ENCODE measurements at places on chromosomes 2 and 18.

DNA sequence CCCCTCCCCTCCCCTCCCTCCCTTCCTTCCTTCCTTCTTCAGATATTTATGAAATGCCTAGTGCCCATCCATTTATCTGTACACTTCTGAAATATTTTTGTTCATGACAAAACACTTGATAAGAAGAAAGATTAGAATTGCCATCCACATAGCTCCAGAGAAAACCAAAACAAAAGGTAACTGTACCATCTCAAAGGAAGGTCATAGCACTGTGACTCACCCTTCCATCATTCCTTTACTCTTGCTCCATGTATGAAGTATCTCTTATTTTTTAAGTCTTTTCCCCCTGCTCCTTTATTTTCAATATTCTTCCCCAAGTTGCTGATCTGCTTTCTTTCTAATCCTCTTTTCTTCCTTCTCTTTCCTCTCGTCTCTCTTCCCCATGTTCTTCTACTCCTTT lies 9.9 kb downstream of the CNTNAP5 start:
- no peak for DNase-seq

DNA sequence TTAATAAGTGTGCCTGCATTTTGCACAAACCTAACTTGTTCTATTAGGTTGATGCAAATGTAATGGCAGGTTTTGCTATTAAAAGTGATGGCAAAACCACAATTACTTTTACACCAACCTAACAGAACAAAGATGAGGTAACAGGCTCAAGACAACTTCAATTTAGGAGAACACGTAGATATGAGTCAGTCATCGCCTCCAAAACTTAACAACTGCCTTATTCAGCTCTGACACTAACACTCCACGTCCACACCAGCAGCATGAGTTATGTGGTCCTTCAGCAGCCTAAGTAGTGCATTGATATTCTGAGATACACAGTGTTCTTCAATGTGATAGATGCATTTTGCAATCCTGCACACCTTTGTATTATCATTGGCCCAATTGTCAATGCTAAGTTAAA lies 1175.1 kb upstream of the ACVR2A start:
- no peak for DNase-seq

DNA sequence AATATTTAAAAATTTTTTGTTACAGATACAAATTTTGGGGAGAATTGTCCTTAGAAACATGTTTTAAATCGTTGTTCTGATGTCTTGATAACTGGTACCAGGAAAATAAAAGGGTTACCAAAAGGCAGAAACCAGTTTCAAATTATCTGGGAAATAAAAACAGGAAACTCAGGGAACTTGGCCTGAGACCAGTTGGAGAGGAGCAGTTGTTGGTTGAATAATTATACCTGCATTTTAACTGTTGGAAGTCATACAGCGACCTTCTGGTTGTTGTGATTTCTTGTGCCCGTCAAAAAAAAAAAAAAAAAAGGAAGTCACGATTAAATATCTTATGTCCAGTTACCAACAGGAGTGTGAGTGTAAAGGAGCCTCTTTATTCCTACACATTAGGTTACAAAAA lies 51.8 kb downstream of the CRIM1 start:
- no peak for DNase-seq

- peak; percentile 69 for DNase-seq
Measured at GRCh38 chr2:202034249-202035088, 814 bp downstream of the FZD7 start.

DNA sequence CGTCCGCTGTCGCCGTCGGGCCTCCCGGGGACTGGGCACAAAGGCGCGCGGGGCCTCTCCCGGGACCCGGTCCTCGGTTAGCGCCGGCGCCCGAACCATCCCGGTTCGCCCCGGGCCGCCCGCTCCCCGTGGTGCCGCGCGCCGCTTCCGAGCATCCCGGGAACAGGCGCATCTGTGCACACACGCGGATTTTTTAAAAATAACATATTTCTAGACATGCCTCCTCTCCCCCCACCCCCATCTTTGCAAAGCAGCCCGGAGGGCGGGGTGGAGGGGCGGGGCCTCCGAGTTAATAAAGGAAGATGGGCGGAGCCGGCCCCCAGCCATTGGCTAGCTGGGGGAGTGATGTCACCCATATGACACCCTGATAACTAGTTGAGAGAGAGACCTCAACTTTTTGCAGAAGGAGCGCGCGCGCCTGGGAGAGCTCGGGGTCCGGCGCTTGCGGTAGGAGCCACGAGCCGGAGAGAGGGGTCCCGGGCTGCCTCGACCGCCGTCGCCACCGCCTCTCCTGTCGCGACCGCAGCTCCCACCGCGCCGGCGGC lies at the start of gene SOX11:
SOX11 (plus strand) TSS at position 400 of the 545 bp plus-strand sequence. CDS start 338 bp downstream, outside the sequence.
- peak; percentile 99 for DNase-seq

DNA sequence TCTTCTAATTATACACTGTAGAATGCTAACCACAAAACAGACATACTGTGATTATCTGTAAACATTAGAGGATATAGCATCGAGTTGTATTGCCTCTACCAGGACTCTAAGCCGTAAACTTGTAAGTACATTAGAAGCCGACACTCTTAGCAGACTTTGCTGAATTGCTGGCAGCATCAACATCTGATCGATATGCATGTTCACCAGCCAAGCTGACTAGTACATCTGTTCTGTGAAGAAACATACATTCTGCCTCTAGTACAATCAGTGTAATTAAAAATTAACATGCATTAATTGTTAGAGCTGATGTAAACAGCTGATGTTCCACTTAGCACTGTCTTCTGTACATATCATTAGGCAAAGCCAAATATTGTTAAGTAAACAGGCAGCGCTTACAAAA lies 502.2 kb downstream of the NR4A2 start:
- DNase-seq: no peak

GRCh38 chr2:152743002-152743401 lies 24.6 kb downstream of the ARL6IP6 start:
- DNase-seq: peak; percentile 16

DNA sequence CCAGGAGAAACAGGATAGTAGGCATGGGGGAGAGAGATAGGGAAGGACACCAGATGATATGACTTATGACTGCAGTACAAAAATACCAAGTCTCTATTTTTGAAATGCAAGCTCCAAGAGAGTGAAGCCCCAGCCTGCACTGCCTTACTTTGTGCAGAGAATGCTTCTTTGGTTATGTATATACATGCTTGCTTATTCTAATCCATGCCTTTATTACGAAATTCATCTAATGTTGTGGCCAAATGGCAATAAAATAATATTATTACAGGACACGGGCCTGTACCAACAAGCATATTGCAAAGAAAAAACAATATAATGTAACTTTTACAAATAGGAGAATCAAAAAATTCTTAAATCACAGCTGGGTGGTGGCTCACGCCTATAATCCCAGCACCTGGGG lies 110.8 kb downstream of the BCL11A start:
- no peak for DNase-seq

- DNase-seq: peak; percentile 85
Measured at GRCh38 chr18:23357996-23358594, 95.0 kb upstream of the RIOK3 start.

- no peak for DNase-seq
Measured at GRCh38 chr2:60353863-60354262, 199.6 kb downstream of the BCL11A start.

DNA sequence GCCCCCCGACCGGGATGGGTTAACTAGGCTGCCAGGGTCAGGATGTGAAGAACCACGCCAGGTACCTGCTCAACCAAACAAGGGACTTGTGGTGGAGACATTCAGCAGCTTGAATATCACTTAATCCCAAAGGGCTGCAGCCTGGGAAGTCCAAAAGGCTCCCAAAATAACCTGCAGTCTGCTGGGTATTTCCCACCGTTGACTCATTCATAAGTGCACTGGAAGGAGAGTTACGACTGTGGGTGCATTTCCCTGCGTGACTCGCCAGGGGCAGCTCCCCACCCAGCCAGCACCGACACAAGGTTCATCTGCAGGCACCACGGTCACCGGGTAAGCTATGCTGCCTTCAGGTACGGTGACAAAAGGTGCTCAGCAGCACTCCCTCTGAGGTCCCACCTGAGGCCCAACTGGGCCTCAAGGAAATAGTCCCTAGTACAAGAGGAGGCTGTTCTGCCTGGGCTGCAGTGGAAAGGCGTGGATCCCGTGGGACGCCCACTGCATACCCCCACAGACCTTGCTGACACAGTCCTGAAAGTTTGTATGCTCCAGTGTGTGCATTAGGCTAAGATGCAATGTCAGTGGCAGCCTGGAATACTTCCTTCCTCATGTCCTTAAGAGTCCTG lies 86.5 kb downstream of the UXS1 start:
- no peak for DNase-seq

- no peak for DNase-seq
Measured at GRCh38 chr2:233418052-233418760, 63.9 kb downstream of the DGKD start.

DNA sequence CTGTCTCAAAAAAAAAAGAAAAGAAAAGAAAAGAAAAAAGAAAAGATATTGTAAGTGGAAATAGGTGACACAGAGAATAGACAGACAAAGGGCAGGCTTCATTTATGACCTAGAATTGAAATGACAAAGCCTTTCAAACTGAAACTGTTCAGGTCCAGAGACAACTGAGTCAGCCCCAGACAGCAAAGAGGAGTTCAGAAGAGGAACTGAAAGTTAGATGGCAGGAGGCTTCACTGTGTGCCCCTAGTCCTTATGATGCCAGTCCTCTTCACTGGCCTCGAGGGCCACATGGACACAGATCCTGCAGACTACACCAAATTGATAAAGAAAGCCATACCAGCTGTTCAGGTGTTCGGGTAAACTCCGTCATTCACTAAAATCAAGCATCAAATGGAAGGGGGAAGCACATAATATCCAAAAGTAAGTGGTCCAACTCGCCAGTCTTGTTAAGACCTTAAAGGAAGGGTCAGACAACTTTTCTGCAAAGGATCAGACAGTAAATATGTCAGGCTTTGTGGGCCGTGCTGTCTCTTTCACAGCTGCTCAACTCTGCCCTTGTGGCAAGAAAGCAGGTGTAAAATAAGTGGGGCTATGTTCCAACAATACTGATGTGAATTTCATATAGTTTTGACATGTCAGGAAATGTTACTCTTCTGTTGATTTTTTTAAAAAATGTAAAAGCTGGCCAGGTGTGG lies 231.9 kb upstream of the MGAT5 start:
- DNase-seq: no peak

GRCh38 chr2:113926314-113926713 lies 36.4 kb downstream of the ACTR3 start:
- no peak for DNase-seq

- DNase-seq: no peak
Measured at GRCh38 chr2:120579916-120580685, 155.6 kb upstream of the GLI2 start.

DNA sequence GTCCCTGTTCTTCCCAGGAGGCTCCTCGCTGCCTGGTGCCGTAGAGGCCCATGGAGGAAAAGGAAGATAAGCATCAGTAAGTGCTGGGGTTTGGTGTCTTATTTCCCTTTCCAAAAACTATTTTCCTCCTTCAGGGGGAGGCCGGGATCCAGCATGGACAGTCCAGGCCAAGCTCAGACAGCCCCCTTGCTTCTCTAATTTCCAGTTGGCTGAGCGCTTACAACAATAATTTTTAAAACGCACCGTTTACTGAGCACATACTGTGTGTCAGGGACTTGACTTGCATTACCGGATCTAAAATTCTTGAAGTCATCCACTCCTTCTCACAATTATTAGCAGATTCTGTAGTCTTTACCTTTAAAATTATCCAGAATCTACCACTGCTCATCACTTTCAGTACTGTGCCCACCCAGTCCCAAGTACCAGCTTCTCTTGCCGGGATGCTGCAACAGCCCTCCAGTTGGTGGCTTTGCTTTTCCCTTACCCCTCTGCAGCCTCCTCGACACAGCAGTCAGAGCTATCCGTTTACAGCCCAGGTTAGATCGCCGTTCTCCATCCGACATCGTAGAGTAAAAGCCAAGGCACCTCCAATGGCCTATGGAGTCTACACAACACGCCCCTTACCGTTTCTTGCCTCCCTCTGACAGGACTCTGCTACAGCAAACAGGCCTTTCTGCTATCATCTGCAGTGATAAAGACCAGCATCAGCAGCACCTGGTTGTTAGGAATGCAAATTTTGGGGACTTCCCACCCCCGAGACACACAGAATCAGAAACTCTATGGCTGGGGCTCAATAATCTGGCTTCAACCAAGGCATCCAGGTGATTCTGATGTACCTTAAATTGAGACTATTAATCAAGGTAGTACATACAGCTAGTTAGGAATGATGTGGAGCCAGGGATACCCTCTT lies 75.2 kb upstream of the TSPYL6 start:
- no peak for DNase-seq

- DNase-seq: no peak
Measured at GRCh38 chr2:4135765-4136164, 432.4 kb downstream of the DCDC2C start.

GRCh38 chr2:232699110-232699509 lies 2.0 kb downstream of the GIGYF2 start:
- DNase-seq: no peak

DNA sequence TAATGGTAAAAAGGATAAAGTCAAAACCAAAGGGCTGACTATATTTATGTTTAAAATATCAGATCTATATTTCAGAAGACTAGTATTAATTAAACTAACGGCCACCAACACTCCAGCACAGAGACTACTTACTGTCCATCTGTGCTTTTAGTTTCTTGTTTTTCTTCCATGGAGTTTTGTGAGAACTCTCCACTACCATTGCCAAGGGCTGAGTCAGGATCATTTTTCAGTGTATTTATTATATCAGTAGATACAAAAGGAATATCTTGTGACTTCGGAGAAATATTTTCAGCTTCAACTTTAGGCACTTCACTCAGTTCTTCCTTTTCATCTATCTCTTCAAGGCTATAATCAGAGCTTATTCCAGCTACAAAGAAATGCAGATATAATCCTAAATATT lies 79.1 kb upstream of the GRB14 start:
- no peak for DNase-seq

GRCh38 chr2:200687922-200688920 lies 102.4 kb downstream of the AOX1 start:
- no peak for DNase-seq

GRCh38 chr2:23053601-23054000 lies 331.4 kb upstream of the KLHL29 start:
- DNase-seq: no peak

DNA sequence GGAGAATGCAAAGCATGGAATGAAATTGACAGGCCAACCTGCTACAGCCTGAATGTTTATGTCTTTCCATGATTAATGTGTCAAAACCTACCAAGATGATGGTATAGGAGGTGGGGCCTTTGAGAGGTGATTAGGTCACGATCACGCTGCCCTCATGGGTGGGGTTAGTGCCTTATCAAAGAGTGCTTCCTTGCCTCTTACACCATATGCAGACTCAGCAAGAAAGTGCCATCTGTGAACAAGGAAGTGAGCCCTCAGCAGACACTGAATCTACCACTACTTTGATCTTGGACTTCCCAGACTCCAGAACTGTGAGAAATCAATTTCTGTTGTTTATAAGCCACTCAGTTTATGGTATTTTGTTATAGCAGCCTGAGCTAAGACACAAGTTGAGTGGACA lies 147.5 kb upstream of the BCL2L11 start:
- no peak for DNase-seq
